Esophagus muscularis mucosa (tissue), 4 donors: ENCODE measurements at places on chromosomes 7 and 10. TPM values are rescaled to one million over a fixed set of nuclear protein-coding genes. Genes with fewer than 3 reads are reported as not detected.
A peak's percentile ranks its signal among the peaks of the same experiment; 100 is the strongest.

DNA sequence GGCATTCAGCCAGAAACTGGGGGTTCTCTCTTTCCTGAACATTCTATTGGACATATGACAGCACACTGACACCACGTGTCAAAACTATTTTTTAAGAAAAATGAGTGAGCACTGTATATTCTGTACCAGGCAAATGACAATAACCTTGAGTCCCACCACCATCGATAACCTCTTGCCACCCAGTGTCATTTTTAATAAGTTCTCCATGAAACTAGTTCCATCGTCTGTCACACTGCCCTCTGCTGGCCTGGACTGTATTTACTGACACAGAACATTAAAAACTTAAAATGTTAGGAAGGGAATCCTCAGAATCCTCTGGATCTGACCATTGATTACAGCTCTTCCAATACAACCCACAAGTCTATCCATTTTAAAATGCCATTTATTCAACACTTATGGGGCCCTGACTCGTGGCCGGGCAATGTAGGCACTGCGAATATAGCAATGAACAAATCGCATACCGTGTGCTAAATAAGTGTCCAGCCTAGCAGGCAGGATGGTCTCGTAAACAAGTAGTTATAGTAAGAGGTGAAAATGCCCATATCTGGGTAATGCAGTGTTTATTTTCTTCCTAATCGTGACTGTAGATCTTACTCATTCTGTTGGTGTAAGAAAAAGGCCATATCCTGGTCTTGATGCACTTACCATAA, 35.9 kb upstream of the CACNB2 start:
- no peak for DNase-seq
- no peak overlapping the region for H3K27ac ChIP-seq
- H3K4me3 ChIP-seq: no peak overlapping the region
- H3K27me3 ChIP-seq: no peaks in the 10 kb centered on the region

GRCh38 chr7:150978126-150978789, at the start of gene KCNH2:
KCNH2 (minus strand) TSS chr7:150978321; CDS start chr7:150977913, 408 bp downstream.
- no peak for DNase-seq
- H3K4me3 ChIP-seq: peak within 1 kb of the TSS; percentile 72
- peak within 1 kb of the TSS; percentile 87 for H3K27ac ChIP-seq
- H3K36me3 ChIP-seq: no peaks in the 10 kb centered on the region
- H3K27me3 ChIP-seq: peaks cover 9% of the 10 kb centered on the region

DNA sequence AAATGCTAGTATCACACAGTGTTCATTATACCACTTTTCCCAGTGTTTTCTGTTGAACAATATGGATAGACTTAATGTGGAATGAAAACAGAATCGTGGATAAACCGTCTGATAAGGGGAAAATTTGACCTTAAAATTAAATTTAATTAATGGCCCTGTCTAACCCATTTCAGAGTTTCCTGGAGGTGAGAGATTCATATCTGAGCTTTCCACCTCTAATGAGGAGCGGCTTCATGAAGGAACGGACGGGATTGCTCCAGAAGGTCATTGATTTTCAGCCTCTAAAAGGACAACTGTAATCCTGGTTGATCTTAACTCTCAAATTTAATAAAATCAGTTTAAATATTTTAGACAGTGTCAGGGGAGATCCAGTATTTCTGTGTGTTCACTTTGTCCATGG, 874.9 kb downstream of the GRID1 start:
- no peak overlapping the region for H3K4me3 ChIP-seq
- H3K36me3 ChIP-seq: no peaks in the 10 kb centered on the region
- no peak for DNase-seq
- no peak overlapping the region for H3K27ac ChIP-seq
- no peaks in the 10 kb centered on the region for H3K27me3 ChIP-seq

DNA sequence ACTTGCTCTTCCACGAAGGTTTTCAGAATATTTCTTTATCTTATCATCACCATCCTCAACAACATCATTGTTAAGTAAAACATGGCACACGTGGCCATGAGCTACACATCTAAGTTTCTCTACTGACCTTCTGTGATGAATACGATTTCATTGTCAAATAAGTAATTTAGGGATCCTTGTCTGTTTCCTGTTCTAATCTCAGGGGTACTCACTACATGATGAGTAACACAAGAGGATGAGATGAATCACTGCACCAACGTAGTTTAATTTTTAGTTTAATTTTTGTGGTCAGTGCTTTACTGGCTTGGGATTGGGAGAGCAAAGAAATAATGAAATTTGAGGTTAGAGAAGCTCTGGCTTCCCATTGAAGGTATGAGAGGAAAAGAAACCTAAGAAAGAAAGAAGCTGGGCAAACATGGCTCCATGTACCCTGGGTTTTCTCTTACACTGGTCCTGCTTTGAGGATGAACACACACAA, 461.9 kb upstream of the KLF6 start:
- H3K27ac ChIP-seq: peak overlapping the region; percentile 89
- no peak overlapping the region for H3K4me3 ChIP-seq
- no peaks in the 10 kb centered on the region for H3K27me3 ChIP-seq
- no peaks in the 10 kb centered on the region for H3K36me3 ChIP-seq

Gene TFPI2
- total RNA-seq: 1.9 TPM

DNA sequence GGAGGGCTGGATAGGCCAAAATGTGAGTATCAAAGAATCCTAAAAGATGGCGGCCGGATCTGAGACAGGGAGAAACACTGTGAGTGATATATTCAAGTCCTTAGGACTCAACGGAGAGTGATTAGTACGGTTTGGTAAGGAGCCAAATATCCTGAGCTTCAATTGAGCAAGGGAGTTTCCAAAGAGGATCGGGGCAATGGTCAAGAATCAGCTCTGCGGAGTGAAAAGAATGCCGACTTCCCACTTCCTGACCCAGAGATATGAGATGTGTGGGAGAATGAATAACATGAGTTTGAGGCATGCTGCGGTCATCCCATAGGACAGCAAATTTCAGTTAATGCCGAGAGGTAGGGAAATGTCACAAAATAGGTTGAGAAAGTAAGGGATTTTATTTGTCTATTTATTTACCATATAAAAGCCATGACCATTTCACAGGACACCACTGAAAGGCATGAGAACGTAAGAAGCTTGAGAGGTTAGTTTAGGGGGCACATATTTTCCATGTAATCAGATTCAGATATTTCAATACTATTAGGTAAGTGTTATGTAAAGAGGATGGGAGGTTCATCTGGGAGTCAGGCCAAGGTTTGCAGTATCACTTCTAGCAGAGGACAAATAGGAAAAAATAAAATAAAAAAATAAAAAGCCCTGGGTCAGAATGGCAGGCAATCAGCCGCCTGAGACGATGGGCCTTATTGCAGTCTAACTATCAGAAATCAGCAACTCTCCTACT, 165.6 kb downstream of the HGF start:
- H3K27ac ChIP-seq: no peak overlapping the region
- H3K4me3 ChIP-seq: no peak overlapping the region
- no peaks in the 10 kb centered on the region for H3K36me3 ChIP-seq
- no peaks in the 10 kb centered on the region for H3K4me1 ChIP-seq
- DNase-seq: no peak
- no peaks in the 10 kb centered on the region for H3K27me3 ChIP-seq

GRCh38 chr7:156005202-156005691, 193.0 kb upstream of the SHH start:
- H3K4me1 ChIP-seq: no peaks in the 10 kb centered on the region
- H3K36me3 ChIP-seq: no peaks in the 10 kb centered on the region
- no peaks in the 10 kb centered on the region for H3K27me3 ChIP-seq
- no peak overlapping the region for H3K27ac ChIP-seq

- H3K27ac ChIP-seq: no peak overlapping the region
- H3K4me3 ChIP-seq: no peak overlapping the region
- no peaks in the 10 kb centered on the region for H3K36me3 ChIP-seq
- no peaks in the 10 kb centered on the region for H3K4me1 ChIP-seq
- DNase-seq: no peak
- H3K27me3 ChIP-seq: peaks cover 51% of the 10 kb centered on the region
These were observed 95.4 kb upstream of the INSIG1 start for GRCh38 chr7:155202106-155202871.

Gene PDK4
- 275 TPM for total RNA-seq

GRCh38 chr10:21749788-21750187, 215.8 kb downstream of the MLLT10 start:
- no peak for DNase-seq
- H3K27me3 ChIP-seq: no peaks in the 10 kb centered on the region
- H3K4me1 ChIP-seq: no peaks in the 10 kb centered on the region

Gene DHX32
- total RNA-seq: 22.4 TPM

GRCh38 chr10:74500026-74500704, 326.2 kb upstream of the KAT6B start:
- H3K4me3 ChIP-seq: no peak overlapping the region
- peak overlapping the region; percentile 1 for H3K27ac ChIP-seq
- no peak for DNase-seq

Gene STMP1
- total RNA-seq: 10.6 TPM

Gene SNX10
- 1.9 TPM for total RNA-seq
